Activated CD4-positive, alpha-beta T cell treated with anti-CD3 and anti-CD28 coated beads, Interleukin-2, amount 10 ng/mL, durations not matched to agents 7 days and 5 days (primary cell): ENCODE measurements at places on chromosomes 12 and 14. TPM values are rescaled to one million over a fixed set of nuclear protein-coding genes. Genes with fewer than 3 reads are reported as not detected.

TRIAP1 gene
- total RNA-seq = 31.6 TPM

ACOT6 gene
- not detected for total RNA-seq

RNASE3 gene
- total RNA-seq = not detected

KCNC2 gene
- total RNA-seq = not detected

KRT6C gene
- total RNA-seq = not detected

DNA sequence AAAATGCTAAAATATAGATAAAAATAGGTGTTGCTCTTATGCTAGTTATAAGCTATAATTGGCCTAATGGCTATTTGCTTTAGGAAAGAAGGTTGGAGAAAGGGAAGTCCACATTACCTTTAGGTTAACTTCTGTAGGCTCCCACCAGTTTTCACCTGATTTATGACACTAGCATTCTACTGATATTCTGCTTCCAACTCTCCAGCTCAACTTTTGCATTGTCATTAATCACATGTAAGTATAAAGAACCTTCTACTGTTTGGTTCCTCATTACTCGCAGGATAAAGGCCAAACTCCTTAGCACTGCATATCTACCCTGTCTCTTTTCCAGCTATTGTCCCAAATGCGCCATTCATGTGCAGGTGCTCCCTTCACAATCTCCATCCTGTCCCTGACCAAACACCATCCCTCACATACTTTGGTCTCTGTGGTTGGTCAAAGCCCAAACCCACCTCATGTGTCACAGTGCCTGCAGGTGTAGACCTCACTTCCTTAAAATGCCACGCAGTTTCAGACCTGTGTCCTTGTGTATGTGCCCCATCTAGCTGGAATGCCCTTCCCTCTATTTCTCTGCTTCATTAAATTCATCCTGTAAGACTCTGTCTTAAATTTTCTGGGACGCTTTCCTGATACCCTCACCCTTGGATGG lies 3.3 kb downstream of the DDHD1 start:
- DNase-seq = no peak

GRCh38 chr14:56487090-56487667 lies 92.4 kb upstream of the TMEM260 start:
- DNase-seq = no peak

DNA sequence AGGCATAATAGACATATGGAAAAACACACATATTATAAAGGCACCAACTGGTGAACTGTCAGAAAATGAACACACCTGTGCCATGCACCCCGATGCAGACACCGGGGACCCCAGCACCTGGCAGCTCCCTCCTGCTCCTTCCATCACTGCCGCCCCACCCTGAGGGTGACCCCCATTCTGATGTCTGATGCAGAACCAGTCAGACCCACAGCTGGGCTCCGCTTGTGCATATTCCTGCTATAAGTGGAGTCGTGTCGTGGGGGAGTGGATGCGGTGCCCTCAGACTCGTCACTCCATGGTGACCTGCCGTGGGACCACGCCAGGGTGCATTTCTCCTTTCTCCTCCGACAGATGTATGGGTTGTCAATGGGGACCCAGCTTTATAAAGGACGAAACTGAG lies 45.7 kb upstream of the MEG3 start:
- no peak for DNase-seq

GRCh38 chr12:80894179-80894578 lies 43.6 kb downstream of the LIN7A start:
- no peak for DNase-seq

GRCh38 chr12:79020106-79020505 lies 155.5 kb downstream of the SYT1 start:
- no peak for DNase-seq

- no peak for DNase-seq
Observed at GRCh38 chr12:88720785-88721650, 140.7 kb upstream of the KITLG start.

DNA sequence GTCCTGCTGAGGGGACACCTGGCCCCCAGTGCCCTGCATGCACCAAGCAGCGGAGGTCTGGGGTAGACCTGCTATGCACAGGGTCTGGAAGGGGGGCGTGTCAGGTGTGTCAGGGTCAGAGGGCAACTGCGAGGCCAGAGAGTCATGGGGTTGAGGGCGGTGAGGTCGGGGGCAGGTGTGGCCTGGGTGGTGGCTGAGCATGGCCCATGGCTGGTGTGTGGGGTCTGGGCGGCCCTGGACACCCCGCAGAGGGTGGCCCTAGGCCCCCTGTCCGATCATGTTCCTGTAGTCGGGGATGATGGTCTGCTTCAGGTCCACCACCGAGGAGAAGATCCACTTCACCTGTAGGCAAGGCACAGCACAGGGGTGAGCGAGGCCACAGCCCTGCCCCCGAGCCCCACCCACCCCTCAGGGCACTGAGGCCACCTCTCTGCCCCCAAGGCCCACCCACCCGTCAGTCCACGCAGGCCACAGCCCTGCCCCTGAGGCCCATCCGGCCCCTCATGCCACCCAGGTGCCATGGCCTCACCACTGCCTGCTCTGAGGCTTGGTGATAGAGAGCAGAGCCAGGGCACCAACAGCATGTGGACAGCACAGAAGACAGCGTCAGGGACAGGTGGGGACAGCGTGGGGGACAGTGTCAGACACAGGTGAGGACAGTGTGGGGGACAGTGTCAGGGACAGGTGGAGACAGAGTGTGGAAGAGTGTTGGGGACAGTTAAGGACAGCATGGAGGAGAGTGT lies 211.3 kb downstream of the TMEM121 start:
- DNase-seq = no peak

GRCh38 chr12:105451211-105451610 lies 120.7 kb downstream of the C12orf75 start:
- no peak for DNase-seq

- no peak for DNase-seq
Observed at GRCh38 chr12:93565760-93566159, 6.7 kb upstream of the SOCS2 start.

DNA sequence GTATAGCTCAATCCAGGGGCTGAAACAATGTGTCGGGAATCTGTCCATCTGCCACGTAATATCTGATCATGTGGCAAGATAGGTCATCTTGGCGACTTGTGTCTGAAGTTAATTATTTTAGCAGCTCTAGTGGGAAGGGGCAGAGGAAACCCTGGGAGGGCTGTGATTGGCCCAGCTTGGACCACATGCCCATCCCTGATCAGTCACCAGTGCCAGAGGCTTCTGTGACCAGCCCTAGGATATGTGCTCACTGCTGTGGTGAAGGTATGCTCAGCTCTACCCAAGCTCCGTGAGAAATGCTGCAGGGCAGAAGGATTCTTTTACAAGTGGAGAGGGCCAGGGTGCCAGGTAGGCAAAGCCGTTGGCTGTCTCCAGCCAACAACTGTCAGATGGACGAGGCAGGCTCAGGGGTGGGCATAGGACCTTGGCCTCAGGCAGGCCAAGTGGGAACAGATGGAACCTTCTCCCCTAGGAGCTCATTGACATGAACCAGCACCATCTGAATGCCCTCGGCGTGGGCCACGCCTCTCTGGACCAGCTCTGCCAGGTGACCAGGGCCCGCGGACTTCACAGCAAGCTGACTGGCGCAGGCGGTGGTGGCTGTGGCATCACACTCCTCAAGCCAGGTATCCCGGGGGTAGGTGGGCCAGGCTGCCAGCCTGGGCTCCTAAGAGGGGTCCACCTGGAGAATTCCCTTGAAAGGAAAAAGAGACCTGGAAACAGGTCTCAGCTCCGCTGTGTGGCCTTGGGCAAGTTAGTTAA lies 21.1 kb downstream of the MVK start:
- no peak for DNase-seq

GRCh38 chr12:24075650-24076049 lies 126.2 kb upstream of the SOX5 start:
- DNase-seq = no peak
